ENCODE measurements at places on chromosomes 11 and 22.

DNA sequence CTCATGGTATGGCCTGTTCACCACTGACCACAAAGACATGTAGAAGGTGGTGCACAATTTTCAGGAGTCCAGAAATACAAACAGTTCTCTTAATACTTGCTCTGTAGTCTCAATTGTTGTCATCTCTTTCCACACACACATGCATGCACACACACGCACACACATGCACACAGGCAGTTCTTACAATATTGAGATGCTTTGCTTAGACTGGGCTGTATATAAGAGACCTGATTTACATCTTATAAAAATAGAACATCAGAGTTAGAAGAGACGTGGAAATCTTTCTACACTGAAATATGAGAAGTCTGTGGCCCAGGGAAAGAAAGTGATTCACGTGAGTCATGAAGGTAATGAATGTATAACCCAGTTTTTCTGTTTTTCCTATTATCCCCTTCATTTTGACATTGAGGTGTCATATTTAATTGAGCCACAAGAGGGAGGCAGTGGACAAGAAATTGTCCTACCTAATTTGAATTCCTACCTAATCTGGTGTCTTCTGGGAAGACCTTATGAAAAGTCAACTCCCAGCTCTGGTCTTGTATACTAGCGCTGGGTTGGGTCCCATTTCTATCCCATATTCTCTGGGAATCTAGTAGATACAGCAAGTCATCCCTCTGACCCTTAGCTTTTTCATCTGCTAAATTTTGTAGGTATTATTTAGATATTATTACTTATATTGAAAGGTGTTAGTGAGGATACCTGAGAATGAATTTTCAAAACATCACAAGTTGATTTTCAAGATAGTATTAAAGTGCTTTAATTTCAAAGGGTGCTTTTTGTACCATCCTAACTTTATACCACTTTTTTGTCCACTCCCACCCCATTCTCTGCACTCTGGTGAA, 14.9 kb upstream of the MS4A4A start:
- DNase-seq, result peak; percentile 84

- DNase-seq, result no peak
Observed at GRCh38 chr11:67614730-67615714, 8.3 kb downstream of the NDUFV1 start.

GRCh38 chr11:46105926-46106325, 15.3 kb downstream of the PHF21A start:
- DNase-seq, result no peak

GRCh38 chr11:125550780-125551179, 18.5 kb upstream of the EI24 start:
- no peak for DNase-seq

DNA sequence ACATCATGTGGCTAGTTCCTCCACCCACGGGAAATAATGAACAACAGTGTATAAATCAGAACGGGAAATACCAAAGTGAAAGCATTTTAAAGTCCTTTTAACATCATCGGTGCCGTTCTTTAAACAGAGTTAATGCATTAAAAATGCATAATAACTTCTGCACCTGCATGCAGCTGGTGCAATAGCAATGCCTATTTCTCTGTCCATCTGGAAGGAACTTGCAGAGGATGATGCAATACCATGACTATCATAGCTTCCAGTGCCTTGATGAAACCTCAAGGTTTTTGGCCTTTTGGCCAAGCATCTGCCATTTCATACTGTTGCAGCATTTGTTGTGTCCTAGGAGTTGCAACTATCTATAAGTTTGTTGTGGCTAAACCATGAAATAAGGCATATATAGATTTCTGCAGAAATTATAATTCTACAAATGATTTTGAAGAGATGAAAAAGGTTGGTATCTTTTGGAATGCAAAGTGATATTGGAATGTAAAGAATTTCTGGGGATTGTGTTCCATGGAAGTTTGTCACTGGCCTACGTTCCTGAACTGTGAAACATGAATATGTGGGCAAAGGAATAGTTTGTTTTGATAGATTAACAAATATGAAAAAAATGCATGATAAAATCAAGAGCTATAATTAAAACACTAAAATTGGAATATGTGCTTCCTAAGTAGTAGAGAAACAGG, 9.8 kb upstream of the EIF3F start:
- DNase-seq, result no peak

DNA sequence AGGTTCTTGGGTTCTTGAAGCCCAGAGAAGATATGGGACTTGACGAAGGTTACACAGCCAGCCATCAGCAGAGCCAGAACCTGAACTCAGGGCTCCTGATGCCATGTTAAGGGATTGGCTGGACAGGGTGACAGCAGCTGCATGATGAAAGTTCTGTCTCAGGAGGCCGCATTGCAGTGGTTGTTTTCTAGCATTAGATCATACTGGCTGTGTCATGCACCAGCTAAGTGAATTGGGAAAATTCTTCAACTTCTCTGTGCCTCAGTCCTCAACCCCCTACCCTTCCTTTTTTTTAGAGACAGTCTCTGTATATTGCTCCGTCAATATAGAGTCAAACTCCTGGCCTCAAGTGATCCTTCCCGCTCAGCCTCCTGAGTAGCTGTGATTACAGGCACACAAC, 5.4 kb upstream of the LTBP3 start:
- no peak for DNase-seq

DNA sequence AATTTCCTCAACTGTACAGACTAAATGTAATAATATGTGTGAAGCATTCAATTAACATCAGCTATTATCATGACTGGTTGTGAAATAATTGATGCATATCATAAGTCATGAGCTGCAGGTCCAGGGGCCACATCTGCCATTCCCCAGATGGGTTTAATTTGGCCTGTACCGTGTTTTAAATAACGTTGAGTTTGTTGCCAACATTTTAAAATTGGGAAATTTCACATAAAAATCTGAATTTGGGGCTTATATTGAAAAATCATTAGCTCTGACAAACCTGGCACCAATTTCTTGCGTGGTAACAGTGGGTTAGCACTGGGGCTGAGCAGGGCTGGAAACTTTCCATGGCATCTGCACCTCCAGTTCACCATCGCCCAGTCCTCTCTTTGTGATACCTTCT, 193.9 kb downstream of the SNX19 start:
- DNase-seq, result no peak

GRCh38 chr11:85307366-85307765, 319.8 kb downstream of the DLG2 start:
- DNase-seq, result peak; percentile 77

GRCh38 chr11:11605181-11605580, 16.6 kb downstream of the GALNT18 start:
- DNase-seq, result no peak

GRCh38 chr11:122045181-122045586, 70.8 kb downstream of the BLID start:
- DNase-seq, result no peak

DNA sequence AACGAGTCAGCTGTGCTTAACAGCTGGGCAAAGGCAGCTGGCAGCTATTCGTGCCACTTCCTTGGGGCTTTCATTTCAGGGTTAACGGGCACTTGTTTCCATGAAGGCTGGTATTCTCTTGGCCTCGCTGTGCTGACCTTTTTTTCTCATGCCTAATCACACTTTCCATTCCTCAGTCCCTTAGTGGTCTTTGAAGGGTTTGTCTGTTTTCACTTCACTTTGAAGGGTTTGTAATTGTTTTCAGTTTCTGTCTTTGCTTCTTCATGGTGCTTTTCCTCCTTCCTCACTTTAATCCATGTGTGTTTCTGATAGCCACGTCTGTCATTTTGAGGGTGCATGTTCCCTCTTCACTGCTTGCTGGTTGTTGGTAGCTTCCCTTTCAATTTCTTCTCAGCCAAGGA, 24.6 kb downstream of the PPIL2 start:
- peak; percentile 7 for DNase-seq

GRCh38 chr11:75338516-75339208, 12.8 kb downstream of the ARRB1 start:
- peak; percentile 92 for DNase-seq

GRCh38 chr22:24424001-24424900, 3.1 kb upstream of the ADORA2A start:
- no peak for DNase-seq

GRCh38 chr11:128294001-128294670, 293.2 kb downstream of the ETS1 start:
- DNase-seq, result no peak

- DNase-seq, result no peak
Observed at GRCh38 chr11:3120071-3120792, 44.9 kb downstream of the OSBPL5 start.

GRCh38 chr11:83285151-83285770, 906 bp downstream of the CCDC90B start:
- no peak for DNase-seq

DNA sequence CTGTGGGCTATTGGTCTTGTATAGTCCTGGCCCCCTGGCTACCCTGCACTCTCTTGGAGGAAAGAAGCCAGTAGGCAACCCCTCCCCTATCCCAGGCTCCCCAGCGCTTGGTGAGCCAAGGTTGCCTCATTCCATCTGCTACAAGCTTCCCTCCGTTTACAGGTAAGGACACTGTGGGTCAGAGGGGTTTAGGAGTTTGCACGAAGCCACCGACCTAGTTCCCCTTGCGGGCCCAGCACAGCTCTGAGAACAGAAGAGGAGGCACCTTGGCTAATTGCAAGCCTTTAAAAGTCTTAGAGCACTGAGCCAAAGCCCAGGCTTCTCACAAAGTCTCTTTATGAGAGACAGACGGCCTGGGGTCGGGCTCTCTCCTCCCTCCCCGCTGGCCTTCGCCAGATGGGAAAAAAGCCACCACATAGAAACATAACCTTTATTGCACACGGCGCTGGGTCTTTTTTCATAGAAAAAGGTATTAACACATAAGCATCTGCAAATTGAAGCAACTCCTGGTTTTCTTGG, 99.8 kb downstream of the CEP164 start:
- no peak for DNase-seq

DNA sequence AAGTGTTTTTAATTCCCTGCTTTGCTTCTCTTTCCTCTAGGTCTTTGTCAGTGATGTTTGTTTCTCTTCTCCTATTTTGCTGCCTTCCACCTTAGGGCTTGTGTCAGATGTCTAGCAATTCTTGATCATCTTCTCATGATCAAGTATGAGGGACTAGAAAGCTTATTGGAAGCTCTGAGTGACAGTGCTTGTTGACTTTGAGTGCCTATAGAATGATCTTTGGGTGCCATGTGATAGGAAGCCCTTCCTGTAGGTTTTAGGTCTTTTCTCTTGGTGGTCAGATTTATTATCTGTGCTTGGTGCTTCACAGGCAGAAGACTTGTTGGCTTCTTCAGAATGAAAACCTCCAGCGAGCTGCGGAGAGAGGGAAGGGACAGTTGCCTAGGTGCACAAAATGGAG, 43.1 kb downstream of the BSX start:
- DNase-seq, result no peak

DNA sequence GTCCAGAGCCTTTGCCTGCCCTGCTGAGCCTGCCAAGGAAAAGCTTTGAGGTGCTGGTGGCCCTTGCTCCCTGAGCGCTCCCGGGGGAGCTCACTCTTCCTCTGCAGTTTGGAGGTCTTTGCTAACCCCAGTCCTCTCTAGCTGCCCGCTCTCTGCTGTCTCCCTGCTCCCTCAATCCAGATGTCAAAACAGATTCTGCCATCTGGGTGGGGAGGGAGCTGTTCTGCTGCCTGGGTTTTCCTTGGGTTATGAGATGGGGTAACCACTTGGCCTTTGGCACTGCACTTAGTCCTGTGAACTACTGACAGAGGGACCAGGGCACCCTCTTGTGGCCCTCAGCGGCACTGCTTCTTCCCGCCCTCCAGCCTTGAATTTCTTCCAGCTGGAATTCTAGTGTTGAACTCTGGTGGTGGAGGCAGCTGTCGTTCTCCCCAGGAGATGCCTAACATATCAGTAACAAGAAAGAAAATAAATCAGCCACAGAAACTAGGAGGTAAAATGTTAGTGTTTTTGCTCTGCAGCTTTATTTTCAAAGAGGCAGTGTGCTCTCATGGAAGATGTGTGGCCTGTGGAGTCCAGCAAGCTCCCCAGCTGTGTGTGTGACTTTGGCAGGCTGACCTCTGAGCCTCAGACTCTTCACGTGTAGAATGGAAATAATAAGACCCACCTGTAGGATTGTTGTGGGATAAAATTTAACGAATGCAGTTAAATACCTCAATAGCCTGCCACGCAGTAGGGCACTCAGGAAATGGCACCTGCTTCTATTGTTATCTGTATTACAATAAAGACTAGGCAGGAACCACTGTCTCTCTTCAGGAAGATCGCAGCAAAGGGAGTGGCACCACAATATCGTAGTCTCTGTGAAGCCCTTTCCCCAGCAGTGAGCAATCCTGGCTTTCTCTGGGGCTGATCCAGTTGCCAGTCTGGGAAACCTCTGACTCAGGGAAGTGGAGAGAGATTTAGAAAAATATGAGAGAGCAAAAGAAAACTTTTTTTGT, 23.4 kb downstream of the ARFGAP2 start:
- DNase-seq, result peak; percentile 89

DNA sequence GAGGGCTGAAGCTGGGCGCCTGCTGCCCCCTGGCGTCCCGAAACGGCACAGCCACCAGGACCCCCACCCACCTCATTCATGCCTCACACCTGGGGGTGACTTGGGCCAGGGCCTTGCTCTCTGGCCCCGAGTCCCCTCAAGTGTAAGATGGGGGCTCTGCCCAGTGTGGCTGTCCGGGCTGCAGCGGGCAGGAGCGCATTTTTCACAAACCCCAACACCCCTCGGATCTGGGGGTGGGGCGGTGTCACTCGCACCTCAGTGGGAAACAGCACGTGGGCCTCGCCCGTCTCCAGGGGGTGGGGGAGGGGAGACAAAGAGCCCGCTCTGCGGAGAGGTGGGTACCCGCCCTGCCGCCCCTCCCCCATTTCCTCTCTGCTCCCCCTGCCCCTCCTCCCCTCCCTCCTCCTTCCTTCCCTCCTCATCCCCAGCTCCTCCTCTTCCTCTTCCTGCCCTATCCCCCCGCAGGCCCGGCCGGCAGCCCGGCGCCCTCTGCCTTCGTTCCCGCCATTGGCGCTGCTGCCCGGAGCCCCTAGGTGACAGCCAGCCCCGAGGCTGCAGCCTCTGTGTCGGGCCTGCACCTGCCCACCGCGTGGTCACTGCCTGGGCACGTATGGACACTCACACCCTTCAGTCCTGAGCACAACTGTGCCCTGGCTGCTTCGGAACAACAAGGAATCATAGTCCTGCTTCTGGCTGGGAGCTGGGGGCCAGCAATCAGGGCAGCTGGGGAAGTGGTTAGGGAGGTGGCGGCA, 6.8 kb upstream of the CDKN1C start:
- peak; percentile 85 for DNase-seq

GRCh38 chr11:8059571-8060011, 21.4 kb upstream of the TUB start:
- DNase-seq, result no peak

- DNase-seq, result peak; percentile 48
Observed at GRCh38 chr22:25447067-25447685, 117.3 kb upstream of the GRK3 start.
